ENCODE measurements at places on chromosomes 5 and 9.

DNA sequence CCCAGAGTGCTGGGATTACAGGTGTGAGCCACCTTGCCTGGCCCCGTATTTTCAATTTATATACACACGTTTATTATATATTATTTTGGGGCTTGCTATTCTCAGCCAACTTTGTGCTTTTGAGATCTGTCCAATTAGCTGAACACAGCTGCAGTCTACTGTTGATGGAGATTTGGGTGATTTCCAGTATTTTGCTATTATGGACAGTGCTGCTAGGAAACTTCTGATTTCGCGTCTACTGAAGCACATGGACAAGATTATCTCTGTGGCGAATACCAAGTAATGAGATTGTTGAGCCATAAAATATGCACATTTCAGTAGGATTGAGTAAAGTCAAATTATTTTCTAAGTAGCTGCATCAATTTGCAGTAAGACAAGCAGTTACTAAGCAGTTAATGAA lies 1731.2 kb upstream of the CDH6 start:
- DNase-seq, result no peak

DNA sequence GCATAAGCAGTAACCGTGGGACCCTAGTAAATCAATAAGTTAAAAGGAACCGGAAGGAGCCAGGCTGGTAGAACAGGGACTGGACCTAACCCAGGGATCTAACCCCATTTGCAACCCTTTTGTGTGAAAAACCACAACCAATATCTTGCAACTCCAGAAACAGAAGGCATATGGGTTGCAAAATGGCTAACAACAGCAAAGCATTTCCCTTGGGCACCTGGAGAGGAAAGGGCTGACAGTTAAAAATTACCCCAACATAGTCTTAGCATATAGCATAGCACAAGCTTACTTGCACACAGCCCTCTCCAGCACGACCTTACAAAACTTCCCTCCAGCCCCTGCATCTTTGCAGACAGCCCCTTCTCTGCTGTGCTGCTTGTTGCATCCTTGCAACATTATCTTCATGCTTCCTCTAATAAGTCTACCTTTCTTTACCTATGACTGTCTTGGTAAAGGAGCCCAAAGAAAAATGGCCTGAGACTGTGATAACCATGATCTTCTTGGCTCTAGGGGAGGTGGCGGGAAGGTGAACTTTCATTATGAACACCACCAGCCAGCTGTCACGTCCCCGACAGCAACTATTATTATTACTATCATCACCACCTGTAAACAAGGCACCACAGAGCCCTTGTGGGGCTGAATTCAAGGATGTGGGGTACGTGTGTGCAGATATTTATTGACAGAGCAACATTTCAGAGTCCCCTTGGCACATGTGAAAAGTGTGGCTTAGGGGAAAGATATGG lies 49.8 kb downstream of the PRRC1 start:
- DNase-seq, result no peak

DNA sequence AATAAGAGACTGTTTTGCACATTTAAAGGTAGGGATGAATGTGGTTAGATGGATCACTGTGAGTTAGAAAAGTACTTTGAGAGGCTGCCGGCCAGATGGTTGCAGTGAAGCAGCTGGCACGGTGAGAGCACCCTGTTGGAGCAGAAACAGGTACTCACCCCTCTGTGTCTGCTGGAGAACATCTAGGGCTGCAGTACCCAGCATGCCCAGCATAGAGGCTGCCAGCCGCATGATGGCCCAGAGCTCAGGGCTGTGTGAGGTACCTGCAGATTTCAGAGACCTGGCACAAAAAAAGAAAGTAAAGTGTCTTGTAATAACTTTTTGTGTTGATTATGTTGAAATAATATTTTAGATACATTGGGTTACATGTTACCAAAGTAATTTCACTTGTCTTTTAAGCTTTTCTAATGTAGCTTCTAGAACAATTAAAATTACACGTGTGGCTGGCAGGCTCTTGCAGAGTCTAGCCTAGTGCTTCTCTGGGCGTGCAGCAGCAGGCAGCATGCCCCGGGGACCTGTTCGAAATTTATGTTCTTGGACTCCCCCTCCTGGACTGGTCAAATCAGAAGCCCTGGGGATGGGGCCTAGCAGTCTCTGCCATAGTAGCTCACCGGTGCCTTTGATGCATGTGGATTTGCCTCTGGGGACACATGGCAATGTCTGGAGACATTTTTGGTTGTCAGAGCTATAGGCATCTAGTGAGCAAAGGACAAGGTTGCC lies 11.1 kb downstream of the WDR5 start:
- no peak for DNase-seq

DNA sequence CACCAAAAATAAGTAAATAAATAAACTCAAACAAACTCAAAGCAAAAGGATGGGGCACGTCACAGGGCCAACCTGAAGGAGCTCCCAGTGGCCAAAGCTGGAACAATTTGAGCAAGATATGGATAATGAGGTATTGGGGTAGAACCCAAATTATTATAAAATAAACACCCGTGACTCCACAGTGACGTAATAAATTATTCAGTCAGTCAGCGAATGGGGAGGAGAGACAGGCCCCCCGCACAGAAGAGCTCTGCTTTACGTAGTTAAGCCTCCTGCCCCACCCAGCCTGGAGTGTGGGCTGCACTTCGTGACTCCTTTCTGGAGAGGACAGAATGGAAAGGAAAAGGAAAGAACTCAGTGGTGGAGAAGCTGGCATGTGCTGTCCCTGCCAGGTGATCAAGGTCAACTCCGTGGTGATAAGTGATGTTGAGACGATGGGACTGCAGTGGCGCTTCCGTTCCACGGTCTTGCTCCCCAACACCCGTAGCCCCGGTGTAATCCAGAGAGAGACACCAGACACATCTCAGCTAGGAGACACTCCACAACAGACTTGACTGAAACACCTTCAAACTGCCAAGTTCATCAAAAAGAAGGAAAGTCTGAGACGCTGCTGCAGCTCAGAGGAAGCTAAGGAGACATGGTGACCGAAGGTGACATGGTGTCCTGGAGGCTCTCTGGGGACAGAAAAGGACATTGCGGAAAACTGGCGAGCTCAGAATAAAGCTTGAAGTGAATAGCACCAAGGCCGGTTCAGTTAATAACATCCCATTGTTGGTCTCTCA lies 83.3 kb upstream of the COL5A1 start:
- no peak for DNase-seq

- no peak for DNase-seq
These were observed 12.6 kb upstream of the PCBD2 start for GRCh38 chr5:134892282-134892681.

DNA sequence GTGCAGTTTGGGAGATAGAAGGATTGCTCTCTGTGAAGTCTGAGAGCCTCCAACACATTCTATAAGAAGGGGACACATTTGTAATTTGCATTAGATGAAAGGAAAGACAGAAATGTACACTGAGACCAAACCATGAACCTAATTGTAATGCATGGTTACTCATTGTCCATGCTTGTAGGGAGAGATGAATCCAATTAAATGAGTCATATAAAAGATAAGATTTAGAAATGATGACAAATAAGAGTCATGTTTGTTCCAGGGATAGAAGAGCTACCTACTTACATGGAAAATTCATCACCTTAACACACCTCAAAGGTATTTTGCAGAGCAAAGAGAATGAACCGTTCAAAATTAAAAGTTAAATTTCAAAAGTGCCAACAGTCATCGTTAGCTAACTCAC lies 85.1 kb downstream of the FBXL7 start:
- no peak for DNase-seq
